ENCODE measurements at places on chromosomes 7 and 10.

DNA sequence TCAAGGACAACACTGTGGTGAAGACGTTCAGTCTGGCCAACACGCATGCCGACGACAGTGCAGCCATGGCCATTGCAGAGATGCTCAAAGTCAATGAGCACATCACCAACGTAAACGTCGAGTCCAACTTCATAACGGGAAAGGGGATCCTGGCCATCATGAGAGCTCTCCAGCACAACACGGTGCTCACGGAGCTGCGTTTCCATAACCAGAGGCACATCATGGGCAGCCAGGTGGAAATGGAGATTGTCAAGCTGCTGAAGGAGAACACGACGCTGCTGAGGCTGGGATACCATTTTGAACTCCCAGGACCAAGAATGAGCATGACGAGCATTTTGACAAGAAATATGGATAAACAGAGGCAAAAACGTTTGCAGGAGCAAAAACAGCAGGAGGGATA, 6.6 kb downstream of the LMOD2 start:
- no peak for DNase-seq

DNA sequence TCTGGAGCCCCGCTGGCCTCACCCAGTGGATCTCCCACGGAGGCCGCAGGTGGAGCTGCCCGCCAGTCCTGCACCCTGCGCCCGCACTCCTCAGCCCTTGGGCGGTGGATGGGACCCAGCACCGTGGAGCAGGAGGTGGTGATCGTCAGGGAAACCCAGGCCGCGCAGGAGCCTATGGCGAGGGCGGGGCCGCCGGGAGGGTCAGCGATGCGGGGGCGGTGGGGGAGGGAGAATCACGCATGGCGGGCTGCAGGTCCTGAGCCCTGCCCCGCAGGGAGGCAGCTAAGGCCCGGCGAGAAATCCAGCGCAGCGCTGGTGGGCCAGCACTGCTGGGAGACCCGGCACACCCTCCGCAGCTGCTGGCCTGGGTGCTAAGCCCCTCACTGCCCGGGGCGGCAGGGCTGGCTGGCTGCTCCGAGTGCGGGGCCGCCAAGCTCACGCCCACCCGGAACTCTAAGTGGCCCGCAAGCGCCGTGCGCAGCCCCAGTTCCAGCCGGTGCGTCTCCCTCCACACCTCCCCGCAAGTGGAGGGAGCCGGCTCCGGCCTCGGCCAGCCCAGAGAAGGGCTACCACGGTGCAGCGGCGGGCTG, 524.8 kb upstream of the TPK1 start:
- DNase-seq = no peak

GRCh38 chr7:10718768-10719167, 254.9 kb upstream of the PHF14 start:
- no peak for DNase-seq

DNA sequence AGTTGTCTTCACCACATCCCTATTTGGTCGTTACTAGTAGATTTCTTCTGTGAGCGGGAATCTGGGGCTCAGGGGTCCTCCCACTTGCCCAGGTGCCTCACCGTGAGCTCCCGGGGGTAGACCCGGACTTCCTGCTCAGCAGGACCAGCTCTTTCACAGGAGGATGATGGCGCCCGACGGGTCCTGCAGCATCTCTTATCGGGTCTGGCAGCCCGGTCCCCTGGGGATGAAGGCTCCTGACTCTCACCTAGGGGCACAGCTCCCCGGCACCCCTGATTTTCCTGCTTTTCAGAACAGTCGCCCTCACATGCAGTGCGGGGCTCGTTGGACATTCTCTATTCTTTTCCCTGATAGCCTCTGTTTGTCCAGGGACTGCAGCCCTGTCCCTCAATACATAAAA, 33.0 kb upstream of the SHH start:
- no peak for DNase-seq

- no peak for DNase-seq
Observed at GRCh38 chr7:22935269-22935668, 78.7 kb downstream of the HYCC1 start.

GRCh38 chr10:62972103-62972502, 155.9 kb upstream of the EGR2 start:
- no peak for DNase-seq

- peak; percentile 38 for DNase-seq
Observed at GRCh38 chr10:96720422-96721206, at the start of gene PIK3AP1. PIK3AP1 (minus strand) TSS chr10:96720514; CDS start chr10:96720394, 120 bp downstream.

GRCh38 chr7:55303220-55303619, 61.9 kb upstream of the LANCL2 start:
- no peak for DNase-seq

DNA sequence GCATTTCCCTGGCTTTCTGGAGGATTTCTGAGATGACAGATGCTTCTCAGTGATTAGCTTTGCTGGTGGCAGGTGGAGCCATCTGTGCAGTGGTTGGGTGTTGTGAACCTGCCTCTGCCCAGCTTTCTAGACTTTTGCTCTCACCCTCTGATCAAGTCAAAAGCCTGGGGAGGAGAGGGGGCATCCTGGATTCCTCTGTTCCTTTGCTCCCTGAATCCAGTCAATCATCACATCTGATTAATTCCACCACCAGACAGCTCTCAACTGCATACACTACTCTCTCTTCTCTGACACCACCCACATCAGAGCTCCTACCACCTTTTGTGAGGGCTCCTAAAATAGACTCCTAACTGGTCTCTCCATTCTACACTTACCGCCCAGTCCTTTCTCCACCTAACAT, 283.5 kb downstream of the WDR11 start:
- no peak for DNase-seq

GRCh38 chr7:27601217-27601616, 61.5 kb downstream of the HIBADH start:
- DNase-seq = no peak

GRCh38 chr7:94452239-94452638, 57.4 kb upstream of the CASD1 start:
- DNase-seq = no peak

DNA sequence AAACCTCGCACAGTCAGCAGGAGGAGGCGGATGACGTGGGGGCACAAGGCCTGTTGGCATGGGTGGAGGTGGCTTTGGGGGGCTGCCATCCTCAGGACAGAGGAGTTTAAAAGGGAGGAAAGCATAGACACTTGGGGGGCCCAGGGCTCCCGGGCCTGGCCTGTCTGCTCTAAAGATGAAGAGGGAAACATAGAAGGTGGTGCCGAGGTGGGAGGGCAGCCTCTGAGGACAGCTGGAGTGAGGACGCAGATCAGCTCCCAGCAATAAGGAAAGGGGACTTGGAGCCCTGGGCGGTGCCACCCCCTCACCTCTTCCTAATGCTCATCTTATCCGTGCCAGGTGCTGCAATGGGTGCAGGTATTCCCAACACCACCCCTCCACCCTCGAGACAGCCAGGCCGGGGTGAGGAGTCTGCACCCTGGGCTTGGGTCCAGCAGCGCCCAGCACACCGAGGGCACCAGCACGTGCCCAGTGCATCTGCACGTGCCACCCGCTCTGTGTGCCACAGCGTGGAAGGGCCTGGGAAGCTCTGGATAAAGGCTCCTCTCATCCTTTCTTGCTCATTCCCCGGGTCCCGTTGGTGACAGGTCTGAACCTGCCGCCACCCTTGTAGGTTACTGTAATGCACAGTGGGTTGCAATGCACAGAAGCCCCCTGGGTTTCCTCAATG, 566.0 kb upstream of the FOXK1 start:
- DNase-seq = no peak

DNA sequence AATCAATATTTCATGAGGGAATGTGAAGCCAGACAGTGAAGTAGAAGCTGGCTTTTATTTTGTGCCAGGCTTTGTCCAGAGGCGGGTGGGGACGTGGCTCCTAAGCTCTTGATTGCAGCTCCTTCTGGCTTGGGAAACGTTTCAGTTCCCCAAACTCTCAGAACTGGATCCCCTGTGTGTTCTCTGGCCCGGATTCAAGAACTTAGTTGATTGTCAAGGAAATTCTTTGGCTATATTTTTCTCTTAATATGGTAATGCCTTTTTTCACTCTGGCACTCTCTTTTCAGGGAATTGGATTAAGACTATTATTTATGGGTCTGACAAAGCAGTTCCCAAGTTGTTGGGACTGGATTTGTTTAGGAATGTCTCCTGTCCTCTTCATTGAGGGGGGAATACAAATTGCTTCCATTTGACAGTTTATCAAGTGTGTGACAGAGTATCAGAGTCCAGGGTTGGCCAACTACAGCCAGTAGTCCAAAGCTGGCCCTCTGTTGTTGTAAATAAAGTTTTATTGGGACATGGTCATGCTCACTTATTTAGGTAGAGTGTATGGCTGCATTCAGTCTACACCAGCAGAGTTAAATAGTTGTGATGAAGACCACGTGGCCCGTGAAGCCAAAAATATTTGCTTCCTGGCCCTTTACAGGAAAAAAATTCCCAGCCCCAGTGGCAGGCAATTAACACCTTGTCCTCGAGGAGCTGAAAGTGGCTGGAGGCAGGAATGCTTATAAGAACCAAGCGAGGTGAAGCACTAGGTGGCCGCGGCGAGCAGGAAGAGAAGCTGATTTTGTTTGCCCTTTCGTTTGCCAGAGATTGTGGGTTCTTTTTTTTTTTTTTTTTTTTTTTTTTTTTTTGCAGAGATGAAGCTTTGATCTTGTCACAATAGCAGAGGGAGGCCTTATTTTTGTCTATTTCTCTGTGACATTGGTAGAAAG, 34.3 kb downstream of the HTRA1 start:
- peak; percentile 14 for DNase-seq

- DNase-seq = no peak
Observed at GRCh38 chr10:71435571-71436267, 39.0 kb downstream of the CDH23 start.

GRCh38 chr10:106931159-106931852, 233.2 kb downstream of the SORCS1 start:
- no peak for DNase-seq

DNA sequence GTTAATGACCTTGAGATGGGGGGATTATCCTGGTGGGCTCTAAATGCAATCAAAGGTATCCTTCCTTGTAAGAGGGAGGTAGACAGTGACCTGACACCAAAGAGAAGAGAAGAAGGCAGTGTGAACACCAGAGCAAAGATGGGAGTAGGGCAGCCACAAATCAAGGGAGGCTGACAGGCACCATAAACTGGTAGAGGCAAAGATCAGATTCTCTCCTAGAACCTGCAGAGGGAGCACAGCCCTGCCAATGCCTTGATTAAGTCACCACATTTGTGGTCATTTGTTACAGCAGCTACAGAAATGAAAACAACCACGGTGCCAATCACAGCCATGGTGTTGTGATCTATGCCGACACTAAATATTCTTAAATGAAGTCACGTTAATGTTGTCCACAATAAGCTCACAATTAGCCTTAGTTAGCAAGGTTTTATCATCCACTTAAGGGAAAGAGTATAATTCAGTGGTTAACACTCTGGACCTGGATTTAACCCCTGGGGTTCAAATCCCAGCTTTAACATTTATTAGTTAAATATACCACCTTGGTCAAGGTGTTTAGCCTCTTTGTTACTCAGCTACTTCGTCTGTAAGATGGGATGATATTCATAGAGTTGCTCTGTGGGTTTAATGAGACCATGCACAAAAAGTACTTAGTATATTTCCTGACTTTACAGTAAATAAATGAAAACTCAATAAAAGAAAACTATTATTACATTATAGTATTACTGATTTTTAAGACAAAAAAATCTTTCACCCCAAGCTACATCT, 70.8 kb downstream of the SGMS1 start:
- peak; percentile 35 for DNase-seq

GRCh38 chr10:25682203-25682851, 251.7 kb upstream of the MYO3A start:
- no peak for DNase-seq

- no peak for DNase-seq
Observed at GRCh38 chr7:94449151-94449725, 54.5 kb downstream of the COL1A2 start.

DNA sequence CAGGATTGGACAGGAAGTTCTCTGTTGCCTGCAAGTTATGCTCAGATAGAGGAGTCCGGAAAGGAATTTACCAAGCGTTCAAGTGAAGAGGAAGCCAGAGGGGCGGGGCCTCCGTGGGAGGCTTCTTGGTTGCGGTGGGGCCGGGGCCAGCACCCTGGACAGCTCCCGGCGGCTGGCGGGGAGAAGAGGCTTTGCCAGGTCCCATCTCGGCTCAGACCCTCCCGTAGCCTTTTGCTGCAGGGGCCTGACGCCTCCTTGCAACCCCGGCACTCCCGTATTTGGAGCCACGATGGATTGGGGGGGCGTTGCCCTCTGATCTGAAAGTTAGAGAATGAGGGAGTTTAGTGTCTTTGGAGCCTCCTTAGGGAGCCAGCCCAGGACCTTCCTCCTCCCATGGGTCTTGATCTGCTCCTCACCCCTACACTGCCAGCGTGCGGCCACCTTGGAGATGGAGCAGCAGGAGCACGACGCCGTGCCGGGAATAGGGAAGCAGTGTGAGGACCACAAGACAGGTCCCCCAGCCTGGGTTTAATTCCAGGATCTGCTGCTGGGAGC, 3.1 kb upstream of the SLC18A3 start:
- DNase-seq = peak; percentile 61

GRCh38 chr10:3312403-3312940, 139.9 kb upstream of the PITRM1 start:
- no peak for DNase-seq

Data from activated naive CD4-positive, alpha-beta T cell treated with Interleukin-2 at 50 U/mL for 16 hours (primary cell).